ENCODE measurements at places on chromosomes 2 and 18.

DNA sequence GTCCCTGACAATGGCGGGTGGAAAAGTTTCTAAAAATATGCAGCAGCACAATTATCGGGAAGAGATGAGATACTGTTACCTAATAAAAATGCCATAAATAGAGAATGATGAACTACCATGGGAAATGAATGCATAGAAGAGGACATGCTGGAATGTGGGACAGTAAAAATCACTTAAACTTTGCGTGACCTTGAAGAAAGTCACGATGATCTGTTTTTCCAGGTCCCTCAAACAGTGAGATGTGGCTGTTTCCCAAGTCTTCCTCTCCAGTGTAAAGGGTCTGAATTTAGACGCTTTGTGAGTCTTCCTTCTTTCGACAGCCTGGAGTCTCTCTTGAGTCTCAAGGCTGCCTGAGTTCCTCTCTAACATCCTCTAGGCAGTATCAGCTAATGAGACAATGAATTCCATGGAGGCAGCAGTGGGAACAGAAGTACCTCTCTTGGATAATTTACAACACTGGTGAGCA lies 1.4 kb downstream of the CLUL1 start:
- no peak for DNase-seq

DNA sequence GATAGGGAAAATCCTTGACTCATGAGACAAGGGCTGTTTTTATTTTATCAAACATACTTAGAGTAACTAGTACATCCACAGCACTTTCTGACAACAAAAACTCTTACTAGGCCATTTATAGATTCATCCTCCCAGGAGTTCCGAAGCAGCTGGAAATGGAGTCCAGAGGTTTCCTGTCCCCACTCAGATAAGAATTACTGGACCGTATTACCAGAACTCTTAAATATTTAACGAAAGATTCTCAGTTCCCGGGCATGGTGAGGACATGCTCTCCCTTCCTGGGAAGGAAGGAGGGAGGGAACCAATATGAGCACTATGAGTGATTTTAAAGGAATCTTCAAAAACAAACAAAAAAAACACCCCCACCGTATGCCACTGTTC lies 41.2 kb downstream of the AKAIN1 start:
- no peak for DNase-seq

GRCh38 chr2:205709319-205709718 lies 27.0 kb downstream of the NRP2 start:
- DNase-seq: no peak

DNA sequence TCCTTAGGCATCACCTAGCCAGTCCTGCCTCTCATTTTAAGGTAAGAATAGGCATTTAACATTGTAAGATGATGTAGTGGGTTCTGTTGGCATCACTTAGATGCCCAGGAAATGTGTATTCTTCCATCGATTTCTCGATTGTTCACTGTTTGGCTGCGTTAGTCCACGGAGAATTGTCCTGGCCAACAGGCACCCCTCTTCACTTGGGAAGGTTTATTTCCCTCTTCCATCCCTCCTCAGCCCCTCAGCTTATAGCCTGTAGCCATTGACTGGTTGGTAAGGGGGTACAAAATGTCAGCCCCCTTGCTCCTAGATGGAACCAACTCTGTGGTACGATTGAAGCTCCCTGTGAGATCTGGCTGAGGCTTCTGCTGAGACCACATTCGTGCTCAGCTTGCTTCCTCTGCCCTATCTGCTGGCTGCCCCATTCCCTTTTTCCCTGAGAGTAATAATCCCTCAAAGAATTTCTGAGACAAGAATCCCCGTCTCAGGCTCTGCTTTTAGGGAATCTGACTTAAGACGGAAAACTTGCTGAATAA lies 43.4 kb downstream of the PLEKHA3 start:
- DNase-seq: no peak
